ENCODE measurements at places on chromosomes 1 and 21. TPM values are rescaled to one million over a fixed set of nuclear protein-coding genes. Genes with fewer than 3 reads are reported as not detected.

DNA sequence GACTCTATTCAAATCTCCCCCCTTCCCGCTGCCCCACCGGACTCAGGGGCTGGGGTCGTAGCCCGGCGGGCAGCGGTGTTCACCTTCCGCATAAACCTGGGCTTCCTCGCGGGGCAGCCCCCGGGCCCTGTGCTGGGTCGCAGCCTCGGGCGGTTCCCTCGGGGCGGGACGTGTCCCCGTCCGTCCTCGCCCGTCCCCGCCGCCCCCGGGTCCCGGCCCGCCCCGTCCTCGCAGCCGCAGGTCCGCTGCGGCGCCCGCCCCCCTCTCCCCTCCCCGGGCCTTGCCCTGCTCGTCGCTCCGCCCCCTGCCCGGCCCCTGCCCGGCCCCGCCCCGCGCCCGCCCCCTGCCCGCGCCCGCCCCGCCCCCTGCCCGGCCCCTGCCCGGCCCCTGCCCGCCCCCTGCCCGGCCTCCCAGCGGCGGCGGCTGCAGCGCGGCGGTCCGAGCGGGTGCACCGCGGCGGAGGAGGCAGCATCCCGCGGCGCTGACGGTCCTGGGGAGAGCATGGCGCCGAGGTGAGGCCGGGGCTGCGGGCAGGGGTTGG lies at the start of gene COL18A1:
Gene COL18A1 (plus strand): TSS at position 436 of the 541 bp plus-strand sequence. CDS start 66 bp downstream, at position 502.
- no peaks in the 10 kb centered on the region for H3K27me3 ChIP-seq
- peaks cover 39% of the 10 kb centered on the region for H3K4me1 ChIP-seq
- peaks cover 23% of the 10 kb centered on the region for H3K36me3 ChIP-seq
- DNase-seq: peak; percentile 55
- peak within 1 kb of the TSS; percentile 75 for H3K27ac ChIP-seq

- no peak overlapping the region for H3K27ac ChIP-seq
- no peaks in the 10 kb centered on the region for H3K27me3 ChIP-seq
- no peaks in the 10 kb centered on the region for H3K4me1 ChIP-seq
- H3K36me3 ChIP-seq: no peaks in the 10 kb centered on the region
- no peak for DNase-seq
- H3K4me3 ChIP-seq: no peak overlapping the region
Observed at GRCh38 chr1:236185687-236186086, 43.3 kb downstream of the GPR137B start.

- no peak overlapping the region for H3K27ac ChIP-seq
- DNase-seq: no peak
- H3K4me3 ChIP-seq: no peak overlapping the region
- H3K36me3 ChIP-seq: peaks cover 4% of the 10 kb centered on the region
Observed at GRCh38 chr21:25949701-25950100, 214.9 kb downstream of the GABPA start.

DNA sequence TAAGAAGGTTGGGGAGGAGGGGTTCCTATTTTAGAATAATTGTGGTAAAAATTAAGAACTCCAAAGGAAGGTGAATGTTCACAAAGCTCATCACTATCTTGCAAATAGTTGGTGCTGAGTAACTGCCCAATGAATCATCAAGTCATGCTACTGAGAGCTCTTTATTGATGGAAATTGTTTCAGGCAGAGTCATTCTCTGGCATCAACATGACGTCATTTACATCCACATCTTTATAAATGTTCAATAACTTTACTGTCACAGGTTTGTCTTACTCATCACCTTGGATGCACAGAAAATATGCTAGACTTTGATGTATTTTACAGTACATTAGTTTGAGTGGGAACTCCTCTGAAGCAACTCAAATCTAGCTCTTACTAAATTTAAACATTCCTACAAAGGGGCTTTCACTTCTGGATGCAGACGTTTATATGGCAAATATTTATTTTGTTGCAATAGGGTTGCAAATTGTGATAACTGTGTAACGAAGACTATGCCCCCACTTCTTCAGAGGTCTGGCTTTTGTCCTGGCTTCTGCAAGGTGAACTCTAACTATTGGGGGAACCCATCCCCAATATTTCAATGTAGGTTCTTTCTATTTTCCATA lies 273.7 kb upstream of the AJAP1 start:
- H3K36me3 ChIP-seq: no peaks in the 10 kb centered on the region
- H3K27me3 ChIP-seq: no peaks in the 10 kb centered on the region
- no peak for DNase-seq

DNA sequence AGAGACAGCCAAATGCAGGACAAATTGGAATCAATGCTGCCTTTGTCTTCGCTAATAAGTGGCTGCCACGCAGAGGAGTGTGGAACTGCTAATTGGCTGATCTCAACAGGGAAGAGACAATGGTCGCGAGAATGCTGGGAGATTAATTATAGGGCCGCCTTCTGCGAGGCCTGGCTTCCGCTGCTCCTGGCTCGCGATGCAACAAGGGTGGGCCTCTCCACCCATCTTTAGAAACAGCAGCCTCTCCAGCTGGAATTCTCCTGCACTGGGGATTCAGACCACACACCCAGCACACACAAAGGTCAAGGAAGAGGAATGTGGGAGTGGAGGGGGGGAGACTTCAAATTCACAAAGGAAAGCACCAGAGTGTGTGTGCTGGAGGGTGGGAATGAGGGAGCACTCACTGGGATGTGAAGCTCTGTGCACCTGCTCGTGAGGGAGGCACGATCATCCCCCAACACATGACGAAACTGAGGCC lies 200.7 kb upstream of the GRIK3 start:
- H3K36me3 ChIP-seq: no peaks in the 10 kb centered on the region
- H3K27ac ChIP-seq: no peak overlapping the region
- H3K27me3 ChIP-seq: peaks cover 82% of the 10 kb centered on the region
- H3K4me3 ChIP-seq: no peak overlapping the region
- H3K4me1 ChIP-seq: no peaks in the 10 kb centered on the region
- DNase-seq: no peak

The SMIM11 gene
- 1.5 TPM for total RNA-seq

- H3K36me3 ChIP-seq: no peaks in the 10 kb centered on the region
- peaks cover 37% of the 10 kb centered on the region for H3K27me3 ChIP-seq
- no peak overlapping the region for H3K27ac ChIP-seq
- no peaks in the 10 kb centered on the region for H3K4me1 ChIP-seq
Observed at GRCh38 chr1:158257888-158258287, 3.7 kb downstream of the CD1A start.

DNA sequence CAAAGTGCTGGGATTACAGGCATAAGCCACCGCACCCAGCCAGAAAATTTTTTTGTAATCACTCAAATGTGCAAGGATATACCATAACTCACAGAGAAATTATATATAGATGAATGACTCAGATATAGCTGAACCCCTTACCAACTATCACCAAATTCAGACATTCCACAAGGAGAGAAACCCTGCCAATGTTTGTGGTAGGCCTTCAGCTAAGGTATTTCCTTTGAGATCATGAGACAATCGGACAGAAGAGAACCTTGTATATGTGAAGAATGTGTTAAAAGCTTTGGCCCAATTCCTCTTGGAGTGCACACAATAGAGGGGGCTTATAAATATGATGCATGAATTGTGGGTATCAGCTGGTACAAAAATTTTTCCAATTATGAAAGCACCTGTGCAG lies 50.7 kb downstream of the ZNF684 start:
- no peaks in the 10 kb centered on the region for H3K36me3 ChIP-seq
- no peak overlapping the region for H3K4me3 ChIP-seq
- peaks cover 26% of the 10 kb centered on the region for H3K27me3 ChIP-seq
- H3K27ac ChIP-seq: no peak overlapping the region
- no peaks in the 10 kb centered on the region for H3K4me1 ChIP-seq

GRCh38 chr1:230634384-230634783 lies 7.9 kb upstream of the COG2 start:
- H3K4me3 ChIP-seq: no peak overlapping the region
- no peaks in the 10 kb centered on the region for H3K36me3 ChIP-seq
- no peak for DNase-seq
- no peaks in the 10 kb centered on the region for H3K27me3 ChIP-seq

The CYP4A11 gene
- total RNA-seq: not detected

DNA sequence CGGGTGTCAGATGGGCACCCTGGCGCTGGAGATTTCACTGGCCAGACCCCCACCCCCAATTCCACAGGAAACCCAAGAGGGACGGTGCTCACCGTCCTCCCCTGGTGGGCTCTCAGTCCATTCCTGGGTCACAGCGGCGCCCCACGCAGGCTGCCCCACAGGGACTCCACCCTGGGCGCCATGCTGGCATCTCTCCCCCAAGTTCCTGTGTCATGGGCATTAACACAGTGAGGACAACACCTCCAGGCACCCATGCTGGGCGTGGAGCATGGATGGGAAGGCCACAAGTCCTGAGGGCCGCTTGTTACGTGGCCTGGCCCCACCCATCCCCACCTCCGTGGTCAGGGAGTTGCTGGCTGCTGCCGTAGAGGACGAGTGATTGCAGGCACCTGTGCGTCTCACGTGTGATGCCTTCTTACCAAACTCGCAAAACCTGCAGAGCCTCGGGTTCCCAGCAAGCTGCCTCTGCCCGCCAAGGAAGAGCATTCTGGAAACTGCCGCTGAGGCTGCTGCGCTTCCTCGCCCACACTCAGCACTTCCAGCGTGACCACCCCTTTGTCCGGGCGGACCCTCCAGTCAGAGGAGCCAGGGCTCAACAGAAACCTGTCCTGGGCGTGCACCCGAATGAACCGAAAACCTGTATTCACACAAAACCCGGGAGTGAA lies 60.3 kb downstream of the SLX9 start:
- no peak overlapping the region for H3K4me3 ChIP-seq
- no peak overlapping the region for H3K27ac ChIP-seq
- peaks cover 29% of the 10 kb centered on the region for H3K27me3 ChIP-seq
- no peaks in the 10 kb centered on the region for H3K4me1 ChIP-seq
- DNase-seq: no peak
- no peaks in the 10 kb centered on the region for H3K36me3 ChIP-seq

GRCh38 chr1:205454903-205455335 lies 926 bp downstream of the BLACAT1 start:
- no peak overlapping the region for H3K27ac ChIP-seq
- H3K36me3 ChIP-seq: peaks cover 30% of the 10 kb centered on the region
- no peak for DNase-seq
- peaks cover 72% of the 10 kb centered on the region for H3K27me3 ChIP-seq

- H3K4me3 ChIP-seq: no peak overlapping the region
- DNase-seq: no peak
- H3K4me1 ChIP-seq: no peaks in the 10 kb centered on the region
- no peak overlapping the region for H3K27ac ChIP-seq
- no peaks in the 10 kb centered on the region for H3K36me3 ChIP-seq
Observed at GRCh38 chr1:97898948-97899347, 21.9 kb downstream of the DPYD start.

The OVAAL gene
- not detected for total RNA-seq

DNA sequence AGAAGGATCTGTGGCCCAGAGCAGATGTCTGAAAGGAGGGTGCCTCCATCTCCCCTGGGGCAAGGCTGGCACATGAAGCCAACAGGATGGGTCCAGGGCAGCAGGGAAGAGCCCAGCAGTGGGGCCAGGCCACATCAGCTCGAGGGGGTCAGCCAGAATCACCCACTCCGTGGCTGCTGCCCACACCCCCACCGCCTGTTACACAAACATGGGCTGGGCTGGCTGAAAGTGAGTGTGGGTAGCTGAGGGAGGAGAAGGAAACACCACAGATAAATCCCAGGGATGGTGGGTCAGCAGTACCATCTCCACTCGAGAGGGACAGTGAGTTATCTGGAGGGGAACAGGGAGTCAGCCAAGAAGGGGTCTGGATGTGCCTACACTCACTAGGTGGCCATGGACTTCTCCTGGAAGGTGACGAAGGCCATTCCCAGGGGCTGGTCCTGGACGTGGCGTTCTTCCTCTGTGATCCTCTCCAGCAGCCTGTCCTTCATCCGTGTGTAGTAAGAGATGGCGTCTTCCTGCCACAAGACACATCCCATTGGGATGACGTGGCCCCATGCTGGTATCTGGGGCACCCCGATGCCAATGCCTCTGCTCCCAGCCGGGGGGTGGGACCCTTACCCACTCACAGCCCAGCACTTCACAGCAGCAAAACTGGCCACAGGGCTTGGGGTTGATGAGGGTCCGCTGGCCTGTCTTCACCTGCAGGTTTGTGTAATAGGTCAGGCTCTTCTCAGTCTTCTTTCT lies 20.2 kb downstream of the TMEM63A start:
- H3K36me3 ChIP-seq: peaks cover 98% of the 10 kb centered on the region
- H3K27me3 ChIP-seq: no peaks in the 10 kb centered on the region
- H3K4me3 ChIP-seq: no peak overlapping the region
- no peaks in the 10 kb centered on the region for H3K4me1 ChIP-seq
- no peak overlapping the region for H3K27ac ChIP-seq
- DNase-seq: no peak

The NPHS2 gene
- total RNA-seq: not detected

DNA sequence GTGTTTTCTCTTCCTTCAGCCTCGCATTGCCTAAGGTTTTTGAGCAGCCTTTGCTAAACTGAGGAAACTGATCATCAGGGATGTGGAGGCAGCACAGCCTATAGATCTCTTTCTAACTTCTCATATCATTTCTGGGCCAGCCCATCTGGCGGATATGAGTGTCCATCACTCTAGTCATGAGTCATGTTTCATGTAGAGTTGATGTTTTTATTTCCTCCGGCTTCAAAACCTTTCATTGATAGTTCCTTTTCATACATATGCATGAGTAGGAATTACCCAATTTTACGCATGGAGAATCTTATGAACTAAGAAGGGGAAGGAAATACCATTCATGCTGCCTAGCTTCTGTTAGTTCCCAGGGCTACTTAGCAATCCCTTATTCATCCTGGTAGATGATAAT lies 66.3 kb downstream of the SPATA46 start:
- DNase-seq: no peak
- no peaks in the 10 kb centered on the region for H3K27me3 ChIP-seq
- H3K4me3 ChIP-seq: no peak overlapping the region
- H3K36me3 ChIP-seq: no peaks in the 10 kb centered on the region
- H3K27ac ChIP-seq: no peak overlapping the region

The RGS18 gene
- not detected for total RNA-seq

DNA sequence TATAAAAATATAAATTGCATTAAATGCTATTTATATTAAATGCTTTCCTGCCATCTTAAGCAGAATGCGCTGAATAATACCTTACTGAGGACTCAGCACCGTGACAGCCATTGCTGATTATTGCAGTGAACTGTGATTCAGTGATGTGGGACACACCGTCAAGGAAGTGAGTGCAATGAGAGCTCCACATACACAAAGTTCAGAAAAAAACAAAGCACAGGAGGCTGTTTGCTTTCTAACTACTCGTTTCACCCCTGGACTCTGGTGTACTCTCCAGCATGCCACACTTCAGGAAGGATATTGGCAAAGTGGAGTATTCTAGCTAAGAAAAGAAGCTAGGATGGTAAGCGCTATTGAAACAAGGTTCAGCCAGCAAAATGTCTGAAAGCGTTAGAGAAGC lies 57.4 kb upstream of the CXADR start:
- no peaks in the 10 kb centered on the region for H3K27me3 ChIP-seq
- H3K36me3 ChIP-seq: no peaks in the 10 kb centered on the region
- H3K4me1 ChIP-seq: peaks cover 9% of the 10 kb centered on the region
